NCI-H2081 treated with DMSO at 0.1 percent for 48 hours (cell line): ENCODE measurements at places on chromosomes 16 and 17.

- DNase-seq: no peak
Measured at GRCh38 chr16:8727857-8728618, 53.6 kb downstream of the ABAT start.

DNA sequence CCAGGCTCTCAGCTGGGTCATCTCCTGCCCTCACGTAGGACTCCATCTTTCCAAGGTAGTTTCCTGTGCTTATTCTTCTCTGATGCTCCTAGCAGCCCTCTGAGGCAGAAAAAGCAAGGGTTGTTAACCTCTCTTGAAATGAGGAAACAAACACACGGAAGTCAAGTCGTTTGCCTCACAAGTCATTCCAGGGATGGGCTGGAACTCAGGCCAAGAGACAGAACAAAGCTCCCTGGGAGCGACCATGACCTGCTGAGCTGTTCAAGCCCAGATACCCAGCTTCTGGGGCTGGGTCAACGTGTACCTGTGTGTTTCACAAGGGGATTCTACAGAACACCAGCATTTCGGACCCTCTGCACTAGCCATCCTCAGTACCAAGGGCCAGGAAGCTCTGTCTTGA is 28.1 kb downstream of the SRL start:
- no peak for DNase-seq

- no peak for DNase-seq
Measured at GRCh38 chr16:13956635-13957196, 36.8 kb downstream of the ERCC4 start.

DNA sequence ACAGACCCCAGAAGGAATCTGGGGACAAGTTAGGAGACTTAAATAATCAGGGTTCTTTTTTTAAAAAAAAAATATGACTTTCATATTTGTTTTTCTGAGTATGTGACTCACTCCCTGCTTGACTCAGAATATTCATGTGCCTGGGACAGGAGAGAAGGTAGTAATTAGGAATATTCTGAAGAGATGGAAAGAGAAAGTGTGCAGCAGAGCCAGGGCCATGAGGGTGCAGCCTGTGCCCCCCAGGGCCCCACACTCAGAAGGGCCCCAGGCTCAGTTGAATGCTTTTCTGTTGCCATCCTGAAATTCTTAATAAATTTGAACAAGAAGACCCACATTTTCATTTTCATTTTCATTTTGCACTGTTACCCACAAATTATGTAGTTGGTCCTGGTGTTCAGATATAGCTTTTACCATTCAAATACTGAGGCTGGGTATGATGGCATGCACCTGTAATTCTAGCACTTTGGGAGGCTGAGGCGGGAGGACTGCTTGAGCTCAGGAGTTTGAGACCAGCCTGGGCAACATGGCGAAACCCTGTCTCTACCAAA is 11.5 kb upstream of the LONP2 start:
- DNase-seq: no peak

DNA sequence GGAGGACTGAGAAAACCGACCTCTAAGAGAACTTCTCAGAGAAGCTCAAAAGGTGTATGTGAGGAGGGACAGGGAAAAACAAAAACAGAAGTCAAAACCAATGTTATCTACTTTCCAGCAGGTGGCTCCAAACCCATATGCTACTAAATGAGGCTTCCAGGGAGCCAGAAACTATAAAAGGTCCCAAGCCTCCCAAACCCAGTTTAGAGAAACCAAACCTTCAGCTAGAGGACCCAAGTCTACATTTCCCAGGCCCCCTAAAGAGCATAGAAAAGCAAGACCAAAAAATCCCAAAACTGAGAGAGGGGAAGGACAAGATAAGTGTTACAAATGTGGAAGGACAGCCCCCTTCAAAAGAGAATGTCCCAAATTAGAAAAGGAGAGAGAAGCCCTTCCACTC is 3.7 kb downstream of the HPR start:
- DNase-seq: no peak

GRCh38 chr16:85704900-85705846 is 16.4 kb upstream of the GINS2 start:
- DNase-seq: no peak

DNA sequence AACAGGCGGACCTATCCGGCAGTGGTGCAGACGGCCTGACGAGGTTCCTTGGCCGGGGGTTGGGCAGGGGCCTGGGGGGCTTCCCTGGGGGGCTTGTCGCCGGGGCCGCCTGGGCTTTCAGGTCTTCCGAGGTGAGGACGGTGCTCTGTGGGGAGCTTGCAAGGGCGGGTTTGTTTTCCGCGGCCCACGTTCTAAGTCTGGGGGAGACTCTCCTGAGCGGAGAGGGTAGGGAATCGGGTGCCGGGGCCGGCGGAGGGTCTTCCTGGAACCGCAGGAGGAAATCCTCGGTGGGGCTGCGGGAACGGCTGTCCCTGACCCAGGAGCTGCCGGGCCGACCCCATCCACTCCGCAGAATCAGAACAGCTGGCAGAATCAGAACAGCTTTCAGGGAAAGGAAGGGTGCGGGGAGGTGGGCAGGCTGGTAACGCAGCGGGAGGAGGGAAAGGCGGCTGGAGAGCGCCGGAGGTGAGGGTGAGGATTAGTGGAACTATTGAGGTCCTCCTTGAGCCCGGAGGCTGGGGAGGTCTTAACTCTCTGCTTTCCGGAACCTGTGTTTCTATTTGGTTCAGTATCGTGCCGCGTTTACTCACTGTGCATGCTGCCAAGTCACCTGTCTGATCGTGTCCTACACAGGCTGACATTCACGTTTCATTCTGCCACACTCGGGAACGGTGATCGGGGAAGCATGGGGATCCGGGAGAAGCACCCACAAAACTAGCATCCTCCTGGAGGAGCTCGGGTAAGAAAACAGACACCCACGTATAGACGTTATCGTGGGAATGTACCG is 28.9 kb downstream of the CPSF4L start:
- no peak for DNase-seq

DNA sequence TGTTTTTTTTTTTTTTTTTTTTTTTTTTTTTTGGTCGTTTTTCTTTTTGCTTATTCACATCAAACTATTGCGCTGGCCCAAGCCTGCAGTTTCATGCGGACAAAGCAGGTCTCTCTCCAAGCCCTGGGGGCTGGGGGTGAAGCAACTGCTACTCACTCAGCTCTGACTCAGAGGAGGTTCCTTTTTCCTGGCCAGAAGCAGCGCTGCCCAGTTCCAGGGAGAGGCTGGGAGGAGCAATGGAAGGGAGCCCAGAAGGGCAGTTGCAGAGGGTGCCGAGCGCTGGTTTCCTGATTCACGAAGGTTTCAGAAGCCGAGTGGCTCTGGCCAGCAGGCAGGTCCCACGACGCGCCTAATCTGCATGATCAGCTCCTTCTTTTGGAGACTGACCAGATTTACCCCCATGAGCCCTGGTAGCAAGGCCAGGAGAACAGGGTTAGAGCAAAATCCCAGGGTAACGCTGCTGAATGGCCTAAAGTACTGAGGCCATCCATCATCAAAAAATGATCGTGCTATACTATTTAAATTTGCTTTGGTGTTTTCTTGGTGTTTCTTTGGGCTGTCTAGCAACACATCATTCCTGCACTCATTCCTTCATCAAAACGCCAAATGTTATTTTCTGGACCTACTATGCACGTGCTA is 144.7 kb upstream of the SOX9 start:
- no peak for DNase-seq

GRCh38 chr17:32733401-32733800 is 143.5 kb downstream of the MYO1D start:
- DNase-seq: no peak

GRCh38 chr16:57843400-57843799 is 41.1 kb upstream of the KIFC3 start:
- DNase-seq: no peak

- DNase-seq: no peak
Measured at GRCh38 chr16:64975821-64976220, 146.0 kb downstream of the CDH11 start.

- DNase-seq: no peak
Measured at GRCh38 chr17:76579281-76579680, 6.4 kb downstream of the ST6GALNAC2 start.

GRCh38 chr17:21418446-21419298 is 42.5 kb downstream of the KCNJ12 start:
- DNase-seq: no peak

DNA sequence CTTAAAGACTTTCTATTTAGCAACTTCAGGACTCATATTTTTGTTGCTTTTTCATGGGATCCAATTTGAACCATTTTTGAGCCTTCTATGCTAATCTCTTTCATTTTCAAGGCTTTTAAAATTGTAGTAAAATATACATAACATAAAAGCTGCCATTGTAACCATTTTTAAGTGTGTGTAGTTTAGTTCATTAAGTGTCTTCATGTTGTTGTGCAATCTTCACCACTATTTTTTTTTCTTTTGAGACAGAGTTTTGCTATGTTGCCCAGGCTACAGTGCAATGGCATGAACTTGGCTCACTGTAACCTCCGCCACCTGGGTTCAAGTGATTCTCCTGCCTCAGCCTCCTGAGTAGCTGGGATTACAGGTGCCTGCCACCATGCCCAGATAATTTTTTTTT is 451.6 kb downstream of the TMEM114 start:
- DNase-seq: no peak

- DNase-seq: no peak
Measured at GRCh38 chr17:44241106-44241624, 21.7 kb upstream of the UBTF start.

GRCh38 chr16:66988197-66988788 is at the start of gene CES4A:
TSS of gene CES4A (plus strand) at chr16:66988589. CDS start at chr16:66988773, 184 bp downstream.
- no peak for DNase-seq

DNA sequence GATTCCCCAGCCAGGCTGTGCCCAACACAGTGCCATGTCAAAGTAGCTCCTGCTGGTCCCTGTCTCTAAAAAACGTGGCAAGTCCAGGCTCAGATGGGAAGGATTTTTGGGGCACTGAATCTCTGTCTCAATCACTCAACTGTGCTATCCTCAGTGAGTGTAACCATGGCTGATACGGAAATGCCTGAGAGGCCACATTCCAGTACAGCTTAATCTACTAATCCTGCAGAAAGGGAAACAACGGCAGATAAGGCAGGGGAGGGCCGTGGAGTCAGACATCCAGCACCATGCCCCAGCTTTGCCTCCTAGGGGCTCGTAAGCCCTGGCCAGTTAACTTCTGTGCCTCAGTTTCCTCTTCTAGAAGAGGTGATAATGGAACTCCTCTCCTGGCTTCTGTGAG is 251.7 kb downstream of the CPPED1 start:
- no peak for DNase-seq

- no peak for DNase-seq
Measured at GRCh38 chr16:86939609-86940008, 361.3 kb downstream of the FOXL1 start.
